ENCODE measurements at places on chromosomes 3 and 15.
A peak's percentile ranks its signal among the peaks of the same experiment; 100 is the strongest.

DNA sequence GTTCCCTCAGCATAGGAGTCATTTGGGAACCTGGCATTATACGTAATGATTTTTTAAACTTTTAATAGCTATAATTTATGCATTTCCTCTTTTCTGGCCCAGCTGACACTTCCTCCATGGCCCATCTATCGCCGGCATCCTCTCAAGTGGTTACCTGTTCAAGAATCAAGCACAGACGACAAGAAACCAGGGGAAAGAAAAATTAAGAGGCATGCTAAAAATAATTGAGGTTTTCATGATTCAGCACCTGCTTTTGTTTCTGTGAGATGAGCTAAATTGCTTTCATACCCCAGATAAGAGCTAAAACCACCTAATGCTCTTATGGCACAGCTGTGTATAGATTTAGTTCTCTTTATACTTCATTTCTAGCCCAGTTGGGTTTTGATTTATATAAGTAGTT is 1.7 kb downstream of the SPCS1 start:
- no peak for DNase-seq

DNA sequence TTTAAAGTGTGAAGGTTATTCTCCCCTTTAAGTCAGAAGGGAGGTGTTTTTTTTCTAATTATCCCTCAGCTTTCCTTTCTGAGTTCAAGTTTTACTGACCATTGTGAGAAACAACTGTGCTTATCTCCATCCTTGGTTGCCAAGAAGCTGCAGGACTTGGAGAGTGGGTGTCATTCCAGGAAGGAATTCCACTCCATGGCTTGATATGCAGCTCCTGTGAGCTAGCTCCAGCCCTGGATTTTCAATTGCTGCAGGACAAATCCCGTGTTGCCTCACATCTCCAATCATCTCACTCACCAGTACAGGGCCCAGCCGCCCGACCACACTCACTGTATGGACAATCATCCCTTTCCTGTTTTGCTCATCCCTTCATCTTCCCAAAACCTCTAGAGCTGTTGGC is 122.5 kb downstream of the IGSF11 start:
- DNase-seq: no peak

GRCh38 chr3:64806668-64807605 is 119.1 kb upstream of the ADAMTS9 start:
- DNase-seq: no peak

DNA sequence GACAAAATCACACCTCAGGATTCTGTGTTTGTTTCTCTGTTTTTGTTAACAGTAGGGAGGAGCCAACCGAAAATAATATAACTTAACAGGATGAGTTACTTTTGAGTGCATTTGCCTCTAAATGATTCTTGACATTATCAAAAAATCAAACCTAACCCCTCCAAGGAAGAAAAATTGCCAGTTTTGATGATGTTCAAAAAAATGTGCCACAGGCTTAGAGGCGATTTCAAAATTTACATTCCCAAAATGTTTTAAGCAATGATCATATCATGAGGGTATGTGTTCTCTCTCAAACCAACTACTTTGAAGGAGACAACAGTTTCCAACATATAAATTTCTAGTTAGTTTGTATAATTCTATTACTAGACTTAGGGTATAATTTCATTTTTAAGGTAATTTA is 6.7 kb downstream of the VGLL3 start:
- no peak for DNase-seq

- DNase-seq: no peak
Observed at GRCh38 chr15:78037779-78038305, 39.7 kb downstream of the TBC1D2B start.

- no peak for DNase-seq
Observed at GRCh38 chr3:133542871-133543270, 30.6 kb upstream of the CDV3 start.

DNA sequence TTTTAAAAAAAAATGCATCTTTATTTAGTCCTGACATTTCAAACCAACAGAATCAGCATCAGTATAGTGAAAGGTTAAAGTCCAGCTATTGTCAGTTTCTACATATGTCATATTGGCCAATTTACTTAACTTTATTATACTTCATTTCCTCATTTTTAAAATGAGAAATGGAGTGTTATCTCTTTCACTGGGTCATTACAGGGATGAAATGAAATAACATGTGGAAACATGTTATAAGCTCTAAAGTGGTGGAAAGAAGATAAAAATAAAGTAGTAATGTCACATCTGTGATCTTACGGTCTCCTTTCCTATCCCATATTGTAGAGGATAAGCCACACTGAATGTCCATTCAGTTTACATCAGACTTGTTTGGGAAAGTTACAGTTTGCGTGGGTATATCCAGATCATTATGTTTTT is 780.1 kb downstream of the TUSC7 start:
- DNase-seq: no peak

DNA sequence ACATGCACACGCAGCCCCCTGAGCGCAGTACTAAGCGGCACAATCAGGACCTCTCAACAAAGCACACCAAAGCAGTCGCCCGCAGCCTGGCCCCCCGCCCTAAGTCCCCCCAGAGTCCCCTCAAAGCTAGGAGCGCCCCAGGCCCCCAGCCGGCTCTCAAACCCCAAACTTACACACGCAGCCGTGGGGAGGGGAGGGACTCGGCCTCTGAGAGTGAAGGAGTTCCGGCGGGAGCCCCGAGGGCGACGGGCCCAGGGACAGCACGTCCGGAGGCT is 5.5 kb downstream of the GATA2 start:
- no peak for DNase-seq

DNA sequence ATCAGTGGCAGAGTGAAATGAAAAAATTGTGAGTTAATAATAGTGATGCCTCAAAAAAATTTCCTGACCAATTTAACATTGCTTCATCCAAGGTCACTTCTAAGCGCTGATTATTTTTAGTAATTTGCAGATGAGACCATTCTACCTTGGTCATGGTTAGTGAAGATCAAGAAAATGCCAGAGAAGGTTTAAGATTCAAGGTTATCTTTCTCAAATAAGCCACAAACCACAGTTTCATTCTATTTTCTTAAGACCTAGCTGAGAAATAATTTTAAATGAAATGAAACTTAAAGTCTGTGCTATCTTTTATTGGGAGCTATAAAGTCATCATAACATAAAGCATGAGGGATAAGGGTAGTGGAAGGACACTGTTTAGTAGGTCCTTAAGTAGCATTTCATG is 353.9 kb upstream of the NAALADL2 start:
- DNase-seq: no peak

DNA sequence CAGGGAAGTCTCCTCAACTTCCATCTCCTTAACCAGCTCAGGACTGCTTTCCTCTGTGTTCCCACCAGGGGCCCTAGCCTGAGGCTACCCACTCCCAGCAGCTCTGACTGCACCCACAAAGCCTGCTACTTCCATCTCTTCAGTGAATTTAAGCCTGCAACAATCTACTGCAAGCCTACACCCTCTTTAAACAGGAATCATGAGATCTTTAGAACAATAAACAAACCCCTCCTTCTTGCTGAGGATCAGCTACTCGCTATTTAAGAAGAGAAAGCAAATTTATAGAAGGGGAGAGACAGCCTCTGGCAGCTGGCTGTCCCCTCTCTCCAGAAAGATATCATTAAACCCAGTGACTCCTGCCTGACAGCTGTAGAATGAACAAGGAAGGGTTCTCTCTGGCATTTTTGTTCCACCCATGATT is 51.9 kb downstream of the ARHGAP31 start:
- DNase-seq: no peak

DNA sequence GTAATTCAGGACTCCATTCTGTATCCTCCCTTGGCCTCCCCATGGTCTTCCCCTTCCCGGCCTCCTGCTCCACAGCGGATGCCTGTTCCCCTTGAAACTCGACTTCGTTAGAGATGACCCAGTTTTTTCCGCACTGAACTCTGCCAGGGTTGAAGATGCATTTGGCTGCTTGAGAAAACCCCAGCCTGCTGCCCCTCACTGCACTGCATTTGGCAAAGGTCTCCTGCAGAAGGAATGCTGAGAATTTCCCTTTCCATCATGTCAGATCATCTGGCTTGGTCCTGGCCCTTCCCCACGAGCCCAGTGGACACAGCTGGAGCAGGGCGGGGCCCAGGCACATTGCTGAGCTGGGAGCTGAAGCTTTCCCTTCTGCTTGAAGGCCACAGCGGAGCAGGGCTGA is 37.6 kb upstream of the RGMA start:
- no peak for DNase-seq

GRCh38 chr3:106381939-106382335 is 513.1 kb upstream of the CBLB start:
- DNase-seq: peak; percentile 43

DNA sequence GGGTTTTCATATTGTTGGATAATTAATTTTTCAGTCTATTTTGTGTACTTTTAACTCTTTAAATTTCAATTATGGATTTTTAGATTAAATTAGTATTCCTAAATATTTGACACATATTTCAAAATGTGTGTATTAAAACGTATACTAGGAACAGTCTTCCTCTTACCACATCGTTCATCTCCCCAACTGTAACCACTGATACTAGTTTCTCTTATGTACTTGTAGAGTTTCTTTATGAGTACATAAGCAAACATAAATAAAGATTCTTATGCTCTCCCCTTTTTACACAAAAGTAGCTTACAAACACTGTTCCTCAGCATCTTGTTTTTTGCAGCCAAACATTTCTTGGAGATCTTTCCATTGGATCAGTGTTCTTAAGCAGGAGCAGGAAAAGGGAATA is 45.9 kb downstream of the CMSS1 start:
- no peak for DNase-seq

DNA sequence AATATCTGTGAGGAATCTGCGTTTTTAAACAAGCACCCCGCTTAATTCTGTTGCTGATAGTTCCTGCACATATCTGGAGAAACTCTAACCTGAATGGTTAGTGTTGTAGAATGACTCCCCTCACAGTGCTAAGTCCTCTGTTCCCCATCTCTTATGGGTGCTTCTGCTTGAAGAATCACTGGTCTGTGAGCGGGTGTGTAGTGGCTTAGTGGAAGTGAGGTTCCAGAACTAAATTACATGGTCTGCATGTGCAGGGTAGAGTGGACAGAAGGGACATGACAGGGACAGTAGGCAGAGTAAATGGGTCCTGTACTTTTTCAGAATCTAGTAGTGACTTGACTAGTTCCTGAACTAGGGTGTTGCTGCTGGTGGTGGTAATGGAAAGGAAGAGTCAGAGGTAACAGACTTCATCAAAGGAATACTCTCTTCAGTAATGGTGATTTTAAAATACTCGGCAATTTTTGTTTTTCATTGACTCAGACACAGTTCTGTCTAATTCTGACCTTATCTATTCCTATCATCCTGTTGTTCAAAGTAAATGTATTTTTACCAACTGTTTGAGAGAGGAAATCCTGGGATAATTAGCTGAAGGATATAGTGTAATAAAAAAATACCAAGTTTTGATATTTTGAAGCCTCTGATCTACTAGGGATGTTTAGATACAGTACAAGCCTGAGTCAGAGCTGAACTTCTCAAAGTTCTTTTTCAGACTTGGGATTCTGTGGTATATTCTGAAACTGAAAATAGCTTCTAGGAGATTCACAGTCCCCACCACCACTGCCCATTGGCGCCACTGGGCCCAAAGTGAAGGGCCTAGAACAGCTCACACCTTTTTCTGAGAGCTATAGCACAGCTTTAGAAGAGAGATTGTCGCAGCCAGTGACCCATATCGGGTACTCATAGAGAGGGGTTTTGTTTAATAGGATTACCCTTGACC is 55.5 kb downstream of the FNDC3B start:
- no peak for DNase-seq

DNA sequence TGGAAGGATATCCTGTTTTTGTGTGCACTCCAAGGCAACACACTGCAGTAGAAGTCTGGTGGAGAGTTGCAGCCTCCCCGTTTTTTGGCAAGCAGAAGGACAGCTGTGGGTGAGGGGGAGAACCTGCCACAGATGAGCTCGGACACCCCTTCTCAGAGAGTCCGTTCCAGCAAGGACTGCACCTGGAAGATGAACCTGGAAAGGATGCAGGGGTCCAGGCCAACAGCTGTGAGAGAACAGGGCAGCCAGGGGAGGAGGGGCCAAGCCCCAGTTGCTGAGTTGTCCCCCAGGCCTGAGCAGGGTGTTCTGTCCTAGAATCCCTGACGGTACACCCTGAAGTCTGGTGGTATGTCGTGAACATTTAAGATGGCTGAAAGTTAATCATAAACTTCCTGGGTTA is 30.2 kb downstream of the ZXDC start:
- DNase-seq: no peak

- no peak for DNase-seq
Observed at GRCh38 chr15:88932271-88932874, 19.2 kb upstream of the MFGE8 start.

DNA sequence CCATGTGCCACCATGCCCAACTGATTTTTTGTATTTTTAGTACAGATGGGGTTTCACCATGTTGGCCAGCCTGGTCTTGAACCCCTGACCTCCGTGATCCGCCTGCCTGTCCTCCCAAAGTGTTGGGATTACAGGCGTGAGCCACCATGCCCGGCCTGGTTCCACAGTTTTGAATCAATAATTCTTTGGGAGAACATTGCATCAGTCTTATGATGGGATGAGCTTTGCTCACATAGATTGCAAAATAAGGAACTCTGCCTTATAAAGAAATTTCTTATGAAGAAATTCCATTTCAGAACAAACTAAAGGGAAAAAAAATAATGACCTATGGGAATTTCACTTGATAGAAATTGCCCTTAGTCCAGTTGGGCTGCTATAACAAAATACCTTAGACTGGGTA is 15.8 kb upstream of the TMPRSS7 start:
- DNase-seq: no peak

DNA sequence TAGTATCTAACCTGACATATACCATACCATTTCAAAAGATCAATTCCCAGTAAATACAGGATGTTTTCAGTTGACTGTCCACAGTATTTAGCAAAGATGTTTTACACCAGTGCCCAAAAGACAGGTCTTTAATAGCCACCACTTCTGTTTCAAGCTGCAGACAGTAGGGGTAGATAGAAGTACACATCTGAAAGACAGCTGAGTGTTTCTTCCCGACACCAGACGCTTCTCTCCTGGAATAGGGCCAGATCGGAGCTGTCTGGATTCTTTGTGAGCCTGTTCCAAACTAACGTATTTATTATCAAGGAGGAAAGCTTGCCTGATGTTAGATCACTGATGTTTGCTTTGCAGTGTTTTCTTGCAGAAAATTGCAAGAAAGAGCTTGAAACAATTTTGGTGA is 136.1 kb upstream of the RBMS3 start:
- no peak for DNase-seq

GRCh38 chr3:155088706-155089345 is 8.7 kb downstream of the MME start:
- no peak for DNase-seq

GRCh38 chr3:53773611-53774368 is 72.4 kb downstream of the CHDH start:
- no peak for DNase-seq

DNA sequence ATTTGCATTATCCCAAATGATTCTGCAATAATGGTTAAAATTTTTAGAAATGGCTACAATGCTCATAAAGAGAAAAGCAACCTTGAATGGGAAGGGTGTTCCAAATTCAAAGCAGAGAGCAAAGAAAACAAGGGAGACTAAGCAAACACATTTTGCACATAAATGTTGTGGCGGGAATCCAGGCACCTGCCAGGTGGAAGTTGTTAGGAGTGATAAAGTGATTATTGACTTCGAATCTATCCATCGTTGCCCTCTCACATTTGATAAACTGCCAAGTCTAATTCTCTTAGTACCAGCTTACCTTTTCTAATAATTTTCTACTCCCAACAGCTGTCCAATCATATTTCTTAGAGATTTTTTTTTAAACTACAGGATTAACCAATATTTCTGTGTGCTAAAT is 244.5 kb downstream of the CACNA2D3 start:
- DNase-seq: peak; percentile 95

GRCh38 chr15:72117486-72118016 is 399 bp downstream of the MYO9A start:
- no peak for DNase-seq

GRCh38 chr3:75272691-75273090 is 391.4 kb upstream of the FRG2C start:
- DNase-seq: no peak
